ENCODE measurements at places on chromosomes 3 and 15.

- peak; percentile 18 for DNase-seq
Observed at GRCh38 chr15:33293713-33294334, 16.9 kb upstream of the RYR3 start.

DNA sequence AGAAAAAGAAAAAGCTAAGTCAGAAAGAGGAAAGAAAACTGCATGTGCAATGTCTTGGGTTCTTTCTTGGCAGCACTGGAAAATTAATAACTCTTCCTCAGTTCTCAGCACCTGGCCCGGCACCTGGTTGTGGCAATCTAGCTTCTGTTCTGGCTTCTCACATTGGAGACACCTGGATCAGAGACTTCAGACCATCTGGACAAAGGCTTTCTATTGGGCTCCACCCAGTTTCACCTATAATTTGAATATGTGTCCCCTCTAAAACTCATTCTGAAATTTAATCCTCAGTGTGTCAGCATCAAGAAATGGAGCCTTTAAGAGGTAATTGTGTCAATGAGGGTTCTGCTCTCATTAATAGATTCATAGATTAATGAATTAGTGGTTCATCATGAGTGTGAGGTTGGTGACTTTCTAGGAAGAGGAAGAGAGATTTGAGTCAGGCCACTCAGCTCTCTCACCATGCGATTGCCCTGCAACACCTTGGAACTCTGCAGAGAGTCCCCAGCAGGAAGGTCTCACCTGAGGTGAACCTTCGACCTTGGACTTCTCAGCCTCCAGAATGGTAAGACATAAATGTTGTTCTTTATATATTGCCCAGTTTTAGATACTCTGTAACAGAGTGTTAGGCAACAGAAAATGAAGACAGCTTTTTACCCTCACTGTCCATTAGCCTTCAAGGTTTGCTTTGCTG is 679.9 kb downstream of the NTRK3 start:
- DNase-seq = no peak

DNA sequence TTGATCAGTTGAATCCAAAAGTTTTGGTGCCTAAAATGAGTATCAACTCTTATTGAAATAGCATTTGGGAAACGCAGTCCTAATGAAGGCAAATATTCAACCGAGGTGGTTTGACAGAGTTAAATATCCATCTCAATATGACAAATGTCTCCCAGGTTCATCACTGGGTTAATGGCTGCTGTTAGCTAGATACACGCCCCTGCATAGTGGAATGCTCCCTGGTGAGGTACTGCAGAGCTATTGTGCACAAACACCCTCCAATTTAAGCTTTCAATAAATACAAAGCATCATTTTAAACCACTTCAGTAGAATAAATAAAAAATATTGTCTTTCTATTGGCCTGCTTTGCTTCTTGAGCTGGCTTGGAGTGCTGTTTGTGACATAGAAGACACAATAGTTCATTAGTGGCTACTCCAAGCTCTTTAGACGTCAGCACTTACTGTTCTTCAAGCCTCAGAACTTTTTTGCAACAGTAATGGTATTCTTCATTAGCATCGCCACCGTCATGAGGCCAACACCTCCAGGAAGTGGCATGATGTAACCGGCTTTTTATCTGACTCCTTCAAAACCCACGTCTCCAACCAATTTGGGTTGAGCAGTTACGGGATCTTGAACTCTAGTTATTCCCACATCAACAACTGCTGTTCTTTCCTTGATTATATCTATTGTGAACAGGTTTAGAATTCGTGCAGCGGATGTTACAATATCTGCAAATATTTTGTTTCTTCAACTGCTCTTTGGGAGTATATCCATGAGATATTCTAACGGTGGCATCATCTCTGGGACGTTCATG is 1159.6 kb upstream of the EPHA6 start:
- no peak for DNase-seq

DNA sequence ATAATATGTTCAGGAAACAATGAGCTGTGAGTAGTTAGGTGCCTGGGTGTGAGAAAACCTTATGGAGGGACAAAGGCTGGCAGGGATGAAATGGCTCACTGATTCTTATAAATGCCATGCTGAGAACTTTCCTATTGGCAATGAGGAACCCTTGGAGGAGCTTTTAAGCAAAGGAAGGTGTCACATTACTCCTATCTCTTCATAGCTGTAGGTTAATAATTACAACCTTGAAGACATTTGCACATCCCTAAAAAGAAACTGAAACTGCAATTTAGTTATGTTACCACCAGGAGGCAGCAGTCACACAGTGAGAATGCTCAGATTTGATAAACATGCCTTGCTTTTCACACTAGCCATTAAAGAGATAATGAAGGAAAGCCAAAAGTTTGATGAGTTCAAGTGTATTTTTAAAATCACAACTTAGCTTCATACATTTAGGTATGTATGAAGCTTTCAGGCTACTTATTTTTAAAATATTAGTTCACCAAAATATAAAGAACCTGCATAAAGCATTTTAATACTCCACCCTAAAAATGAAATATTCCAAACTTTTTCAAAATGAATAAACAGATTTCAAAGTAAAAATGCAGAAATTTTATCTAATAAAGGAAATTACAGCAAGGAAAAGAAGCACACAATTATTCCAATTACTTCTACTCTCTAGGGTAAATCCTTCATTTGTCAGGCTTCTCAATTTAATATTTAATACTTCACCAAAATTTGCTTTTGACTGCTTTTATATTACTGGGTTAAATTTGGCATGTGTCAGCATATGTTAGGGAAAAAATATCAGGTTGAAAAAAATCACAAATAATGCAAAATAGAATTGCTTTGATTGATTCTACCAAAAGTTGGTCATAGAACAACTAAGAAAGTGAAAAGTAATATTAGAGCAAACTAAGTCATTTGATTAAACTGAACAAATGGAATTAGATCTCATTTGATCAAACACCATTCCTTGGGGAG is 136.9 kb upstream of the SLC2A2 start:
- no peak for DNase-seq

GRCh38 chr3:143581972-143582722 is 266.1 kb downstream of the SLC9A9 start:
- no peak for DNase-seq

DNA sequence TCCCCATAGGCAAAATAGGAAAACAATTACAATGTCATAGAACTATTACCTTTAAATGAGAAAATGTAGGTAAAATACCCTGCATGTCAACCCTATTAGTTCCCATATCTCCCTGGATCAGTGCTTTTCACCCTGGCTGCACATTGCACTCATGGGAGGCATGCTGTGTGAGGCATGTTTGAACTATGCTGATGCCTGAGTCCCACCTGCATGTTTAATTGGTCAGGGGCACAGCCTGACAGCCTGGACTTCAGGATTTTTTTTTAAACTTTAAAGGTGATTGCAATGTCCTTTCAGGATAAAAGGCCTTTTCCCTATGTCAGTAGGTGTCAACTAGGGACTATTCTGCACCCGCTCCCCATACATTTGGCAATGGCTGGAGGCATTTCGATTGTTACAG is 136.0 kb upstream of the NR2E3 start:
- DNase-seq = no peak

DNA sequence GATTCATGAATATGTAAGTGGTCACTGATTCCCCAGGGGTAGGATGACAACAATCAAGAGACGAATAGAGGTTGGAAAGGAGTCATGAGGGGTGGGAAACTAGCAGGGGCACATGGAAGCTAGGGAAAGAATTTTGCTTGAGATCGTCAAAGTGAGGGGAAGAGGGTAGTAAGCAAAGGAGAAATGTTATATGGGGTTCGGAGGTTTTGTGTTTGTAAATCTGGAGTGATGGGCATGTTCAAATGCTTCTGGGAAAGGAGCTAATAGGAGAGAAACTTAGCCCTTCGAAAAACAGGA is 7.9 kb downstream of the RPL14 start:
- no peak for DNase-seq

DNA sequence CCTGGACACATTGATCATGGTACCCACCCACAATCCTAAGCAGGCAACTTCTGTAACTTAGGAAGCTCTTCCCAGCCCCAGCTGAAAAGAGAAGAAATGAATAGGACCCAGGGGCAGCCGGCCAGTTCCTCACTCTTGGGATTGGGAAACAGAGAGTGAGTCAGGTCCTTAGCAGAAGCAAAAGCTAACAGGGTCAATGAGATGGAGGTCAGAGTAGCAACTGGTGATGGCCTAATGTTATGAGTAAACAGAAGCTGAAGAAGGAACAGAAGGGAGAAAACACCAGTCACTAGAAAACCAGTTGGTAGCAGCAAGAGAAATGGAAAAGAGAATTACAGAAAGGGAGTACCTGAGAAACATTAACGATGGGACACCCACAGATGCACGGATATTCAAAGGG is 20.0 kb downstream of the RIOX2 start:
- DNase-seq = peak; percentile 83

- no peak for DNase-seq
Observed at GRCh38 chr3:35335703-35336102, 303.6 kb upstream of the ARPP21 start.

DNA sequence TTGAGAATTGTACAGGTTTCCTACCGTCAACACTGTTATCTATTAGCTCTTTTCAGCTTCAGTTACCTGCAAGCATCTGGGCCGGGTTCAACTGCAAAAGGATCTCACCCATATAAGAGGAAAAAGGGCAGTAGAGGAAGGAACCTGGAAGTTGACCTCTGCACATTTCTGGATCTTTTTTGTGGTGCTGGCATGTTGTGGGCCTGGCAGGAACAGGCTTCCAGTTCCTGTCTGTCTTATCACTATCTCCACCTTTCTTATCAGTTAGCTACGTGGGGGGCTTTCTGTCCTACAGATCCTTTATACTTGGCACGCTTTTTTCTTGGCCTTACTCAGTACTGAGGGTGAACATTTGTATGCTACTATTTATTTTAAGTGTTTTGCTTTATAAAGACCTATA is 42.2 kb upstream of the TJP1 start:
- DNase-seq = no peak

DNA sequence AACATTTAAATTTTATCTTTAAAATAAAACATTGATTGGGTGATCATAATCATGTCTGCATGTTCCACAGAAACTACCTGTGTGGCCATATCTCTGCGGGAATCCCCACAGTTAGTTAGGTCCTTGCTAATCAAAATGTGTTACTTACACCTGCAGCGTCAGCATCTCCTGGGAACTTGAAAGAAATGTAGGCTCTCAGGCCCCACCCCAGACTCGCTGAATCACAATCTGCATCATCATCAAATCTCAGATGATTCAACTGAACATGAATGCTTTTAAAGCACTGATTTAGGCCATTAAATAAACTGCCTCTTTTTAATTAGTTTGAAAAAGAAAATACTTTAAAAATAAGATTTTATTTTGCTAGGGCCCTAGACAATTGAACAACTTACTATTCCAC is 577.8 kb downstream of the PYDC2 start:
- DNase-seq = no peak

DNA sequence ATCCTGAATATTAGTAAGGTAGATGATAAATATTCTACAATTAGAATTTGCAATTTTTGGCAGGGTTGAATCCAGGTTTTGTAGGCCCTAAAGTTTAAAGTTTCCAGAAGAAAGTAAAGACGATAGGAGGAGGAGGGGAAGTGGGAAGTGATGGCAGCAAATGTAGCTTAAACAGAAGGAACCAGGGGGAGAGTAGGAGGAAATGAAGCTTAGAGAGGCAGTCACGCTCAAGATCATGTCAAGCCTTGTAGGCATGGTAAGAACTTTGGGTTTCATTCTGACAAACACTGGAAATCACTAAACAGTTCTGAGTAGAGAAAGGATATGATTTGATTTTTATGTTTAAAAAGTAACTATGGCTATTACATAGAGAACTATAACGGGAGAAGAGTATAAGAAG is 63.9 kb downstream of the NR2E3 start:
- DNase-seq = no peak

GRCh38 chr3:170889132-170889531 is 19.1 kb upstream of the RPL22L1 start:
- no peak for DNase-seq

GRCh38 chr3:73901686-73902085 is 276.9 kb upstream of the PDZRN3 start:
- no peak for DNase-seq

DNA sequence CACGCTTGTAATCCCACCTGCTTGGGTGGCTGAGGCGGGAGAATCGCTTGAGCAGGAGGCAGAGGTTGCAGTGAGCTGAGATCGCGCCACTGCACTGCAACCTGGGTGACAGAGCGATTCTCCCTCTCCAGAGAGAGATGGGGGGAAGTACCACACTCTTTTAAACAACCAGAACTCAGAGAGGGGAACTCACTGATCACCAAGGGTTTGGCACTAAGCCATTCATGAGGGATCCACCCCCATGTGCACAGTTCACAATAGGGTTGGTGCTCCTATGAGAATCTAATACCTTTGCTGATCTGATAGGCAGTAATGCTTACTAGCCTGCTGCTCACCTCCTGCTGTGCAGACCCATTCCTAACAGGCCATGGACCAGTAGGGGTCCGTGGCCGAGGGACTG is 51.6 kb downstream of the QTRT2 start:
- no peak for DNase-seq

GRCh38 chr3:62835554-62836236 is 39.5 kb downstream of the CADPS start:
- DNase-seq = peak; percentile 11

GRCh38 chr15:51837792-51838251 is 8.4 kb downstream of the TMOD3 start:
- no peak for DNase-seq

GRCh38 chr15:63380151-63380807 is 1.4 kb downstream of the CA12 start:
- DNase-seq = peak; percentile 47

DNA sequence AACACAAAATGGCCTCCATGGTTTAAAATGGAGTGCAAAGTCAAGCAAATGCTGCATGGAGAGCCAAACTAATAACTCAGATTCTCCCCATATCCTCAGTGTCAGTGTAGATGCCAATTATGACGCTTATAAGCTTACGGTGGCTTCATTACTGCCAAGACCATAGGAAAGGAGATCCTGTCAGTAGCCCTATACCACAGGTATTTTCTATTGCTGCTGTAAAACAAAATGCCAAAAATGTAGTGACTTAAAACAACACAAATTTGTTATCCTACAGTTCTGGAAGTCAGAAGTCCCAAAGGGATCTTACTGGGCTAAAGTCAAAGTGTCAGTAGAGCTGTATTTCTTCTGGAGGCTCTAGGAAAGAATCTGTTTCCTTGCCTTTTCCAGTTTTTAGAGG is 149.8 kb upstream of the GBE1 start:
- DNase-seq = no peak

DNA sequence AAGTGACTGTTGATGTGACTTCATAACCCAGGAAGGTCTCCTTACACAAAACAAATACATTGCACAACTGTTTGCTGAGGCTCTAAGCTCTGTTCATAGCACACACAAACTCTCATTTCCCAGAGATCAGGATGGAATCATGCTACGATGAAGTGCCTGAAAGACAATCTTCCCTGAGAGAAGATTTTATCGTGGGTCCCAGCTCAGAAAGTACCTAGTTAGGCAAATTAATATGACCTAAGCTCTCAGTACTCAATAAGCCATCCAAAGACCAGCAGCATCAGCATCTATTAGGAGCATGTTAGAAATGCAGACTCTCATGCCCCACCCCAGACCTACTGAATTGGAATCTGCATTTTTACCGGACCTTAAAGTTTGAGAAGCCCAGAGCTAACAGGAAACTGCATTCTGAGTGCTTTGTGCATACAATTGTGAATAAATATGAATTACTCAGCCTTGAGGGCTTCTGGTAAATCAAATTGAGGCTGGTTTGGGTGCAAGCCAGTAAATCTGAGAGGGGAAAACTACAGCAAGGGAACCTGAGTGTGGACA is 161.5 kb upstream of the C2CD4B start:
- DNase-seq = no peak

GRCh38 chr3:10933470-10933804 is 59.1 kb upstream of the SLC6A1 start:
- DNase-seq = no peak

- DNase-seq = peak; percentile 99
Observed at GRCh38 chr3:50246517-50246954, 10.5 kb downstream of the GNAI2 start.

GRCh38 chr3:127814325-127814781 is 8.0 kb downstream of the MGLL start:
- no peak for DNase-seq

Data from GM23248 (cell line).